ENCODE measurements at places on chromosomes 5 and 9. TPM values are rescaled to one million over a fixed set of nuclear protein-coding genes. Genes with fewer than 3 reads are reported as not detected.

The PAM gene
- polyA plus RNA-seq, result 389 TPM

The PCDHA10 gene
- 0.02 TPM for polyA plus RNA-seq

The MZB1 gene
- not detected for polyA plus RNA-seq

The GFI1B gene
- not detected for polyA plus RNA-seq

The PLAC8L1 gene
- 0.33 TPM for polyA plus RNA-seq

The SVEP1 gene
- polyA plus RNA-seq, result 33.5 TPM

The NIM1K gene
- polyA plus RNA-seq, result 1.3 TPM

The ASTN2 gene
- 10.7 TPM for polyA plus RNA-seq

The ATOX1 gene
- polyA plus RNA-seq, result 156 TPM

The DMRT2 gene
- not detected for polyA plus RNA-seq

The FOXD4 gene
- 0.17 TPM for polyA plus RNA-seq

The SPINK7 gene
- polyA plus RNA-seq, result not detected

The RASA1 gene
- polyA plus RNA-seq, result 36.8 TPM

The PTGDS gene
- 0.31 TPM for polyA plus RNA-seq

The SOHLH1 gene
- polyA plus RNA-seq, result not detected

The GAS1 gene
- polyA plus RNA-seq, result 30.9 TPM

The HACD4 gene
- 8.6 TPM for polyA plus RNA-seq
